ENCODE measurements at places on chromosomes 4 and X.

GRCh38 chrX:124829930-124830329, 483.6 kb downstream of the SH2D1A start:
- DNase-seq, result no peak

DNA sequence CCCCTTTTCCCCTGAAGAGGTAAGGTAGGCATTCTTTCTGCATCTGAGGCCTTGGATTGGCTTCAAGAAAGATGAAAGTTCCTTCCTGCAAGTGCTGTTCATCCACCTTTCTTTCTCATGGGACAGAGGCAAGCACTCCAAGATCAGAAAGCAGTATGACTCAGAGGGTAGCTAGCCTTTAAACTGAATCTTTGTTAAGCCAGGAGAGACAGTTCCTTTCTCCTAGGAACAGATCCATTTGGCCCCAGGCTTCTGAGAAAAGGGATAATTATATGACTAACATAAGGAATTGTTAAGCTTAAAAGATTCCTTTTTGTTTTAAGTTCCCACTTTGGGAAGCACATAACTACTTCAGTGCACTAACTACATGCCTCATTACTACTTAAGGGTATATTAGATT, 192.0 kb downstream of the PPP3CA start:
- DNase-seq, result no peak

DNA sequence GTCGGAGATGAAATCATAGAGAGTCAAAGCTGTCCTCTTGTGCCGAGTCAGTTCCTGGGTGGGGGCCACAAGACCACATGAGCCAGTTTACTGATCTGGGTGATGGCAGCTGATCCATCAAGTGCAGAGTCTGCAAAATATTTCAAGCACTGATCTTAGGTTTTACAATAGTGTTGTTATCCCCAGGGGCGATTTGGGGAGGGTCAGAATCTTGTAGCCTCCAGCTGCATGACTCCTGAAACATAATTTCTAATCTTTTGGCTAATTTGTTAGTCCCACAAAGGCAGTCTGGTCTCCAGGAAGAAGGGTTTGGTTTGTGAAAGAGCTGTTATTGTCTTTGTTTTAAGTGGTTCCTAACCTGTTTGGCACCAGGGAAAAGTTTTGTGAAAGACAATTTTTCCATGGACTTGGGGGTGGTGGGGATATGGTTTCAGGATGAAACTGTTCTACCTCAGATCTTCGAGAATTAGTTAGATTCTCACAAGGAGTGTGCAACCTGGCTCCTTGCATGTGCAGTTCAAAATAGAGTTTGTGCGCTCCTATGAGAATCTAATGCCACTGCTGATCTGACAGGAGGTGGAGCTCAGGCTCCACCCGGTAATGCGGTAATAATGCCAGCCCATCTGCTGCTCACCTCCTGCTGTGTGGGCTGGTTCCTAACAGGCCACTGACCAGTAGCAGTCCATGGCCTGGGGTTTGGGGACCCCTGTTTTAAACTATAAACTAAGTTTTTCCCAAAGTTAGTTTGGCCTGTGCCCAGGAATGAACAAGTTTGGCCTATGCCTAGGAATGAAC, 29.2 kb downstream of the METAP1 start:
- no peak for DNase-seq

DNA sequence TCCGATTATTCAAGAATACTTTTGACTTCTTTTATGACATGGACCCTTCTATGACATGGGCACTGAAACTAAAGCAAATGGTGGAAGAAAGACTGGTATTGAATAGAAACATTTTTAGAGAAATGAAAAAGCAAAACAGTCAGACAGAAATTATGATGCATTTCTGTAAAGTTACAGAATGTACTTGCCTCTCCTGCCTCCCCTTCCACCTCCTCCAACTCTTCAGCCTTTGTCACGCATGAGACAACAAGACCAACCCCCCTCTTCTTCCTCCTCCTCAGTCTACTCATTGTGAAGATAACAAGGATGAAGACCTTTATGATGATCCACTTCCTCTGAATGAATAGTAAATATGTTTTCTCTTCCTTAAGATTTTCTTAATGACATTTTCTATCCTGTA, 46.3 kb upstream of the HUWE1 start:
- no peak for DNase-seq

DNA sequence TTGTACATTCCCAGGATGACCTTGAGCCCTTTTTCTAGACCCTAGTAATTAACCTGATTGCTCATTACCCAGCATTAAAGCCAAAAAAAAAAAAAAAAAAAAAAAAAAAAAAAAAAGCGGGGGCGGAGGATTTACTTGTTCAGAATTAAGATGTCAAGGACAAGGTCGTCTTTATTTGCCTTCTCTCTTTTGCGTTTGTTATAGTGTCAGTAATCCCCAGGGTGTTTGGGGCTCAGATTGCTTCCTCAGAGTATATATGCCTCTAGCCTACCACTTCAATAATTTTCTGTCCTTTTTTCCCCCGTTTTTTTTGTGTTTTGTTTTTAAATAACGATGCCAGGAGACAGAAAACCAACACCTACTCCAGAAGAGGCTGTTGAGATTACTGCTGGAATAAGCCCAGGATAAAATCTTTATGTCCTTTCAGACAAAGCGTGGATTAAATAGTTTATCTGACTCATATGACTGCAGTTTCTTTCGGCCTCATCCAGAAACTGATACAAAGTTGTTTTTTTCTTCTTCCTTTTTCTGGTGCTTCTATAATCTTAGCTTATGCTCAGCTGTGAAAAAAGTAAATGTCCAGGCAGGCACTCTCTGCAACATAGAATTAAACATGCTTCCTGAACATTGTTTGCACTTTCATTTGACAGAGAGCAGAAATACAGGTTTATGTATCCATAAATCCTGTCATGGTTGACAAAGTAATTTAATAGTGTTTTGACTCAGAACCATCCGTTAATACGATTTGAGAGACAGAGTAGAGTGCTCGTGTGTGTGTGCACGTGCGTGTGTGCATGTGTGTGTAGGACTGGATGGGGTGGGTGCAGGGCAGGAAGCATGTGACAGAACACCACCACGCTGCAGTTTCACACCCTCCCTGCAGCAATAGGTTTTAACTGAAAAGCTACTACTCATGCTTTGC, 138.6 kb downstream of the AFF1 start:
- DNase-seq, result peak; percentile 48

DNA sequence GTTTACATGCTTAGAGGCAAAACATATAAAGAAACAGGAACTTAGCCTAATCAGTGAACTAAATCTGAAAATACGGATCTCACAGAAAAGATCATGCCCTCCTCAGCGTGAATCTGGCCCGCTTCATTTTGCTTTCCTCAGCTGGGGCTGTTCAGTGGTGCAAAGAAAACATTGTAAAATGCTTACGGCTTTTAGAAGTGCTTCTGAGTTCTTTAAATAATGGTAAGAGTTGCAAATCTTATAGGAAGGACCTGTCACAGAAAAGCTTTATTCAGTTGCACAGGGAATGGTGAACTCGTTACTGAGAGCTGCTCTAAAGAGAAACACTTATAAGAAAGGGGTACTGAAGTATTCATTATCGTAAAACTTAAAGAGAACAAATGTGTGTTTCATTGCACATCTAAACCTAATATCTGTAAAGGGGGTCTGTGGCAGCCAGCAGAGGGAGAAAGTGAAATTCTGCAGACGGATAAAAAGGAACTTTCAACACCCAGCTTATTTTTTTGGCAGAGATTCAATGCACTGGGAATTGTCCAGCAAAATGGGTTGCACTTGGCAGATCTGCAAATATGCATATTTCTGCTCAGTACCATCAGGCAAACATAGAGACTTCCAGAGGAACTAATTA, 139.2 kb upstream of the ANK2 start:
- no peak for DNase-seq

- DNase-seq, result no peak
Measured at GRCh38 chrX:100319716-100320115, 90.4 kb downstream of the PCDH19 start.

DNA sequence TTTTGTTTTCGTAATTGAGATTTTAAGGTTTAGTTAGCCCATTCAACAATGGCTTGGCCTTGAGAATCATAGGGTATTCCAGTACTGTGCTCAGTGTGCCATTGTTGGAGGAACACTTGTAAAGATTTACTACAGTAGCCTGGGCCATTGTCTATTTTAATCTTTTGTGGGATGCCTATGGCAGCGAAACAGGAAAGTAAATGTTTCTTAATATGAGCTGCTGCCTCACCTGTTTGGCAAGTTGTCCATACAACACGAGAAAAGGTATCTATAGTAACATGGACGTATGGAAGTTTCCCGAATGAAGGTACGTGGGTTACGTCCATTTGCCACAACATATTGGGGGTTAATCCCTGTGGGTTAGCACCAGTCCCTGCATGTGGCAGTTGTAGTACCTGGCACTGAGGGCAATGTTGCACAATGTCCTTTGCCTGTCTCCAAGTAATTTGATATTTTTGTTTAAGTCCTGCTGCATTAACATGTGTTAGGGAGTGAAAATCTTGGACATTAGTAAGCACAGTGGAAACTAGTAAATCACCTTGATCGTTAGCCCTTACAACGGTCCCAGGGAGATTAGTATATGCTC, 38.6 kb upstream of the AADAT start:
- no peak for DNase-seq

- no peak for DNase-seq
Measured at GRCh38 chr4:109183931-109184490, 118.4 kb downstream of the COL25A1 start.

DNA sequence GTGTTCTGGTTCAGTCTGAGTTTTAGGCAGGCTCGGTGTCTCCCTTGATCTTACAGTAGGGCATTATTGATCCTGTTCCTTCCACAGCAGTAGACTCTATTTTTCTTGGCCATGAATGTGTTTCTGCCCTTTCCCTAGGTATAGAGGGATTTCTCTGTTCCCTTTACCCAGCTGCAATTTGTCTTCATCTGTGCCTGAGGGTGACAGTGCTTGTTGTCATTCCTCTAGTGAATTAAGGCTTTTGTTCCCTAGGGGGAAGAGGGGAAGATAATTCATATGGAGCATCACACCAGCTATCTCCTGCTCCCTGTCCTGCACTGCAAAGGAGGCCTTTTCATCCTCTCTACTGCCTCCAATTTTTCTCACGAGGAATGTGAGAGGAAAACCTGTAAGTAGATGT, 39.7 kb upstream of the CXorf51A start:
- DNase-seq, result no peak

- no peak for DNase-seq
Measured at GRCh38 chr4:151664289-151664688, 96.5 kb downstream of the GATB start.

DNA sequence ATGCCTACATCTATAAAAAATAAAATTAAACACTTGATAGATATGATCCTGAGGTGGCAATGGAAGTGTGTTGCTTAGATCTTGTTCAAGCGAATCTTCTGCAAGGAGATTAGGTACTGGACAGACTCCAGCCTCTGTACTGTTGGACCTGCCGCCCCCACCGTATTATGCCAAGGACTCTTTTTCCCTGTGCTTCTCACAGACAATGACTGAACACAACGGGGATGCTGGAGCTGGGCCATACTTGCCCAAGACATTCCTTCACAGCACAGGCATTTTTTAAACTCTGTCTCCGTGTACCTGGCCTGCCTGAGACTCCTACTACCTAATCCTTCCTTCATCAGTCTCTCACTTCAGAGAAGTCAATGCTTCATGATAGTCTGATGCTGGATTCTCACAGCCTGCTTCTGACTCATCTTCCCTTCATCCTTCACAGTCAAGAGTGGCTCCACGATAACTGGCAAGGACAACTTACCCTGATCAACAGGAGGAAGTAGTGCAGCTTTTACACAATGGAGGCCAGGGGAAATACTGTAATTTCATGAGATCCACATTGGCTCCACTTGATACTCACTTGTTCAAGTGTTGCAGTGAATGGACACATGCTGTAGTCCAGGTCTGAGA, 754.6 kb upstream of the AGA start:
- no peak for DNase-seq

- no peak for DNase-seq
Measured at GRCh38 chr4:110492522-110492921, 16.6 kb downstream of the ENPEP start.

DNA sequence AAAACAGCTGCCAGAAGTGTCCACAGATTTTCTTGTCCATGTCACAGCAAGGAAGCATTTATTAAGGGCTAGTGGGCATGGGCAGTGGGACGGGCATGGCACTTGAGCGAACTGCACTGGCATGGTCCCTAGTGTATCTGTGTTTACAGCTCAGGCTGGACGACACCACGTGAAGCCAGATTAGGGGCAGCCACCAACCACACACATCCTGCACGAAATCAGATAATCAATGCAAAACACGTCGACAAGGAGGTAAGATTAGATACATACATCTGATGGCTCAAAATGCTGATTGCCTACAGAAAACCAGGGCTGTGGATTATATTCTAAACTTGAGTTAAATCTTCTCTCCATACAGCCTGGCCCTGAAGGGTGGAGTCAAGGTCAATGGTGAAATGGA, 103.8 kb upstream of the ATP6AP2 start:
- DNase-seq, result no peak

DNA sequence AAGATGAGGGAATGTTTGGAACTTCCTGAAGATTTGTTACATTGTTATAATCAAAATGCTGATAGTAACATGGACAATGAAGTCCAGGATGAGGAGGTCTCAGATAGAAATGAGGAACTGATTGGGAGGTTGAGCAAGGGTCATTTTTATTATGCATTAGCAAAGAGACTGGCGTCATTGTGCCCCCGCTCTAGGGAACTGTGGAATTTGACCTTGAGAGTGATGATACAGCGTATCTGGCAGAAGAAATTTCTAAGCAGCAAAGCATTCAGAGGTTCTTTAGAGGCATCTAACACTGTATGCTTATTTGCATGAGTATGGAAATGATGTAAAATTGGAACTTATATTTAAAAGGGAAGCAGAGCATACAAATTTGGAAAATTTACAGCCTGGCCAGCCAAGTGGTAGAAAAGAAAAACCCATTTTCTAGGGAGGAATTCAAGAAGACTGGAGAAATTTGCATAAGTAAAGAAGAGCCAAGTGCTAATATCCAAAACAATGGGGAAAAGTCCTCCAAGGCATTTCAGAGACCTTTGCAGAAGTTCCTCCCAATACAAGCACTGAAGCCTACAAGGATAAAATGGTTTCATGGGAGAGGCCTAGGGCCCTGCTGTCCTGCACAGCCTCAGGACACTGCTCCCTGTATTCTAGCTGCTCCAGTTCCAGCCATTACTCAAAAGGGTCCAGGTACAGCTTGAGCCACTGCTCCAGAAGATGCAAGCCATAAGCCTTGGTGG, 483.0 kb upstream of the NDST4 start:
- no peak for DNase-seq

- DNase-seq, result no peak
Measured at GRCh38 chr4:77903186-77903585, 40.6 kb downstream of the MRPL1 start.

GRCh38 chr4:114782415-114783214, 184.0 kb downstream of the UGT8 start:
- no peak for DNase-seq

- no peak for DNase-seq
Measured at GRCh38 chr4:67229148-67229547, 316.2 kb downstream of the CENPC start.

GRCh38 chr4:52376132-52376704, 282.9 kb downstream of the USP46 start:
- no peak for DNase-seq

DNA sequence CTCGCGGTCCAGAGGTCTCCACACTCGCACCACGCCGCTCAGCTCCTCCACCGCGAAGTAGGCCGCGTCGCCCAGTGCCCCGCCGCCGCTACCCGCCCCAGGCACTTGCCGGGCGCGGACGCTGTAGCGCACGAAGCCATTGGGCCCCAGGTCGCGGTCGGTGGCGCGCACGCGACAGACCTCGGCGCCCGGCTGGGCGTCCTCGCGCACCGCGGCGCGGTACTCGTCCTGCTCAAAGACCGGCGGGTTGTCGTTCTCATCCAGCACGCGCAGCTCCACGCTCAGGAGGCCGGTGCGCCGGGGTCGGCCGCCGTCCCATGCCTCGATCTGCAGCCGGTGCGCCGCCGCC, 1.4 kb downstream of the DCHS2 start:
- DNase-seq, result no peak
